ENCODE measurements at places on chromosomes 2 and 18.

DNA sequence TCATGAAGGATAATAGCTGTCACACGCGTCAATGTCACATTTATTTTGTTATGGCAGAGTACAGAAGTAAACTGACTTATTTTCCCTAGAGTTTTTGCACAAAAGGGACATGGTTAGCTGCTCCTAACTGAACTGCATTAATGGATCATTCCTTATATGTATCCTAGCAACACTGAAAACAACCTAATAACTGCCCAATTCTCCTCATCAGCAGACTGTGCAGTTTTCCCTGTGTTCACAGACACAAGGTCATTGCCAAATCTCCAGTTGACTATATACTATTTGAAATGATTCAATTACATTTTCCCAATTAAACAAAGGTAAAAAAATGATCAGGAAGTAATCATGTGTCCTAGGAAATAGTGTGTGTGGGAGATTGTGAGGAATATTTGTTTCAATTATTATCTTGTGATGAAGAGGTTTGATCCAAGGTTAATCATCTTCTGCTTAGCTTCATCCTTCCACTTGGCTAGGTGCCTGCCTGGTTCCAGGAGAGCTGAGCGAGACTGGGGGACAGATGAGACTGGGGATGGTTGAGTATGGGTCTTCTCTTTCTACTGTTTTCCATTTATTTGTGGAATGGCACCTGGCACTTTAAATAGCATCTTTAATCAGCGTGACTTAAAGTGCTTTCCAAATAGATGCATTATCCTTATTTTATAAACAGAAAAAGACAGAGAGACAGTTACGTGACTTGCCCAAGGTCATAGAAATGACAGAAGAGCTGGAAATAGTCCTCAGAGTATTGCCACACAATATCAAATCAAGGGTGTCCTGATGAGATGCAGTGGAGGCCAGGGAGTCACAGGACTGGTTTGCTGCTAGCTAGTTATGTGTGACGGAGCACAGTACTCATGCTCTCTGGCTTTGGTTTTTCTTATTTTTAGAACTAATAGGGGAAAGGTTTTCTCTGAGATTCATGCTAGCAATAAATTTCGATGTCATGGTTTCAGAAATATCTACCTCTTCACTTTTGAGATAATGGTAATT, 335.6 kb downstream of the PIK3C3 start:
- DNase-seq: no peak

DNA sequence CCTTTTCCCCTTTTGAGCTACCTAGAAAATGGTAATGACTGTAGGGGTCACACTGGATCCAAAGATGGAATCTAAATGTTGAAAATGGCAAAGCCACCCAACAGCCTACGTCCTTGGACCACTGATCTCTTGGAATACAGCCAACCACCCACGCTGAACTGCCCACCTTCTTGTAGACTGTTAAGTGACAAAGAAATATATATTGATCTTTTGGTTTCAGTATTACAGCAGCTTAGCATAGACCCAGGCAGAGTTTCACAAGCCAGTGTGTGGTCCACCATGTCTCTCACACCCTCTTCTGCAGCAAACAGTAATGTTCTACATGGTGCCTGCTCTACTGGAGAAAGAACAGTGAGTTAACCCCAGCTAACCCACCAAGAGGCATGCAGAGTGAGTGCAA, 20.2 kb downstream of the CACNB4 start:
- no peak for DNase-seq

DNA sequence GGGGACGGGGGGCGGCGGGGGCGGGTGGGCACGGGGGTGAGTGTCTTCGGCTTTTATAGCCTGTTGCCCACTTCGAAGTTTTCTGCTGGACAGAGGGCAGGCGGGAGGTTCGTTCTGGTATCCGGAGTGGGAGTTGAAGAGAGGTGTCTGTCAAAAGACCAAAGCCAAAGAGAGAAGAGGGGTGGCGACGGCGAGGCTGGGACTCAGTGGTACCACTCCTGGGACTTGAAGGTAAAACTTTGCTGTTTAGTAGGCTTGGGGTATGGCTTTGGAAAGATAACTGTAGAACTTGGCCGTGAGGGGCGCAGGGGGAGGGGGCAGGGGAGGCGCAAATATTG, 215.8 kb upstream of the DTNA start:
- no peak for DNase-seq

GRCh38 chr2:127080938-127081755, 25.8 kb downstream of the BIN1 start:
- DNase-seq: peak; percentile 28

DNA sequence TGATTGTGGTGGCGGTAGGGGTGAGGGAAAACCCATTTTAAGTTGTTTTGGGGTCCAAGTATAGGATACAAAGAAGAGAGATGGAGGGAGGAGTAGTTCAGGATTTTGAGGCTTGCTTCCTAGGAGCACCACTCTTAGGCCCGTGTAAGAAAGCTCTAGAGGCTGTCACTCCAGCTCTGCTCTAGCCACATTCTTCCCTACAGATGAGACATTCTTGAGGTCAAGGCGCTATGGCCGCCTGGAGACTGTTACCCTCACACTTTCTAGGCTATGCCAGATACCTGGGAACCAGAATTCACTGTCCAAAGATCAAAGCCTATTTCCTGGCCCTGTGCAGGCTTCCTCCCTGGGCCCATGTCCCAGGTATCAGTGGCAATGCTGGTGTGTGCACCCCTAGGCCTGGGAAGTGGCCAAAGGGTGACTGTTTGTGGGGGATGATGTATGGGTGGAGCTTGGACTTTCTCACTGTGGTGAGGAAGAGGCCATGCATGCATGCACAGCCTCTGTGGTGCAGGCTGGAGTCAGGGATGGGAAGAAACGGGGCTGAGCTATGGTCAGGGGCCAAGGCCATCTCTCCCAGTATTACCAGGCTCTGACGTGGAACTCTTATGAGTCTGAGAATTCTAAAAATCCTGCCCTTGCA, 7.0 kb upstream of the TTL start:
- no peak for DNase-seq

DNA sequence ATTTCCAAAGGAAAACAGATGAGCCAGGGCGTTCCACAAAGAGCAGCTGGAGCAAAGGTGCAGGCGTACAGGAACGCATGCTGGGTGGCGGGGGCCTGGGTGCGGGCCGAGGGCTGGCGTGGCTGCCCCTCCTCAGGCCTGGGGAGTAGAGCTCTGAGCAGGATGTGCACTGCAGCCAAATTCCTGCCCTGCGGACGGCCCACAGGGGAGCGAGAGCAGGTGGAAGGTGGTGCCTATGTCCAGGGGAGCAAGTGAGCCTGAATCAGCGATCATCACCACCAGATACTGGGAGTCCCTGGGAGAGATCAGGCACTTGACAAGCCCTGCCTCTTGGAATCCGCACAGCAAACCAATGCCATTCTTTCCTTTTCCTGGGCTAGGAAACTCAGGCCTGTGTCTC, 106.3 kb downstream of the GBX2 start:
- DNase-seq: no peak

DNA sequence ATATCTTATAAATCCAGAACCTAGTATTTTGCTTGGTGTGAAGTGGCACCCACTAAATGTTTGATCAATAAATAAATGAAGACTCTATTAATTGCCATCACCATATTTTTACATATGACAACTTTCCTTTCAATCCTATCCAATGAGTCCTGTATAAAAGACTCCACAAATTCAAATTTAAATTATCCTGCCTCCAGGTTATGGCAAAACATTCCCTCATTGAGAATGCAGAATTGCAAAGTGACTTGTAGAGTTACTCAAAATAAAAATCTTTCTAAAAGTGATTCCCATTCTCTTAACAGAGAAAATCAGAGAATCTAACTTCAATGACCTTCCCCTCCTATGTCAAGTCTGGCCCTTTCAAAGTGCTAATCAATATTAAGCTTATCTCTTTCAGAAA, 236.8 kb downstream of the GRB14 start:
- no peak for DNase-seq

DNA sequence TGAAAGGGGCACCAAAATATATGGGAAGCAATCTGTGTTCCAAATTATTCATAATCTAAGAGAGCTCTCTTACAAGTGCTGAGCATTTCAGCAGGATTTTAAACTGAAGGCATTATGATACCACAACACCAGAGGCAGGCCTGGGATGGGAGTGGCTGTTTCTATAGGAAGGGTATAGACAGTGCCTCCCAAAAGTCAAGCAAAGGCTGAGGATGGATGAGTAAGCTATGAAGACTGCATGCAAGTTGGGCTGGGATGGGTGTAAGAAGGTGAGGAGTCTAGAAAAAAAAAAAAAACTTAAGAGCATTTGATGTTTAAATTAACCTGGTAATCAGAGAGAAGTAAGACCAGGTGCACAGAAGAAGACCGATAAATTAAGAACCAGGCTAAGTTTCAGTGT, 132.5 kb downstream of the OSR1 start:
- no peak for DNase-seq

GRCh38 chr2:226693521-226693920, 106.1 kb downstream of the IRS1 start:
- DNase-seq: no peak

GRCh38 chr2:64291181-64291580, 147.0 kb upstream of the PELI1 start:
- no peak for DNase-seq

GRCh38 chr18:29123706-29124530, 947.0 kb upstream of the CDH2 start:
- no peak for DNase-seq

GRCh38 chr2:173752152-173752551, 213.0 kb downstream of the SP3 start:
- DNase-seq: no peak

DNA sequence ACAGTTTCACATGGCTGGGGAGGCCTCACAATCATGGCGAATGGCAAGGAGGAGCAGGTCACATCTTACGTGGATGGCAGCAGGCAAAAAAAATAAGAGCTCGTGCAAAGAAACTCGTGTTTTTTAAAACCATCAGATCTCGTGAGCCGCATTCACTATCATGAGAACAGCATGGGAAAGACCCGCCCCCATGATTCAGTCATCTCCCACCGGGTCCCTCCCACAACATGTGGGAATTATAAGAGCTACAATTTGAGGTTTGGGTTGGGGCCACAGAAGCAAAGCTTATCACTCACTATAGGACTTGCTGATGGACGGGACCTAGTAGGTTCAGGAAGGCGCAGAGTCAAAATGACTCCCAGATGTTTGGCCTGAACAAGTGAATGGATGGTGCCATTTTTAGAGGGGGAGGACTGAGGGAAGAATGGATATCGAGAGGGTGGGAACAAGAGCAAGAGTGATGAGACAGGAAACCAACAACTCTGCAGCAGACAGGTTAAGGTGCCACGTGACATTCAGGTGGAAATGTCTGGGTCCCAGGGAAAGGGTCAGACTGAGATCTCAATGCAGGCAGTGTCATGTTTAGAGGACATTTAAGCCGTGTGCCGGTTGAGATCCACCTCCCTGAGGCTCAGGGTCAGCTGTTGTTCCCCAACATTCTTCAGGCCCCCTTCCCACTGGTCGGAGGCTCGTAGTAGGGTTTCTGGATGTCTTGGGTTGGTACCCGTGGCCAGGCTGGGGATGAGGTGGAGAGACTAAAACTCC, 85.7 kb downstream of the MYCN start:
- no peak for DNase-seq

- DNase-seq: no peak
Observed at GRCh38 chr18:8040021-8040420, 472.9 kb downstream of the PTPRM start.

GRCh38 chr2:231521443-231521842, 8.8 kb downstream of the NMUR1 start:
- no peak for DNase-seq

DNA sequence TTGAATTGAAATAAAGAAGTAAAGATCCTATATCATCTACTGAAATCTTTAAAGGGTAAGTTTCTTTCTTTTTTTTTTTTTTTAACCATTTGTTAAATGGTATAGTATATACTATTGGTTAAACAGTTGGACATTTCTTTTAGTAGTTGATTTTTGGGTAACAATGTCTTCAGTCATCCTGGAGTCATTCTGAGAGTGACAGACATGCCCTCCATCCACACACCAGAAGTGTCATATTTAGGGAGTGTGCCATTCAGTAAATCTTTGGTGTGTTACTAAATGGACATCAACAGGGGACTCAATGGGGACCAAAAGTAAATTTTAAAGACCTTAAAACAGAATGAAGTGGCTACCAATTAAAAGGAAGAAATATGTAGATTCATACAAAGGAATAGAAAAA, 50.8 kb upstream of the SLC39A10 start:
- DNase-seq: no peak

DNA sequence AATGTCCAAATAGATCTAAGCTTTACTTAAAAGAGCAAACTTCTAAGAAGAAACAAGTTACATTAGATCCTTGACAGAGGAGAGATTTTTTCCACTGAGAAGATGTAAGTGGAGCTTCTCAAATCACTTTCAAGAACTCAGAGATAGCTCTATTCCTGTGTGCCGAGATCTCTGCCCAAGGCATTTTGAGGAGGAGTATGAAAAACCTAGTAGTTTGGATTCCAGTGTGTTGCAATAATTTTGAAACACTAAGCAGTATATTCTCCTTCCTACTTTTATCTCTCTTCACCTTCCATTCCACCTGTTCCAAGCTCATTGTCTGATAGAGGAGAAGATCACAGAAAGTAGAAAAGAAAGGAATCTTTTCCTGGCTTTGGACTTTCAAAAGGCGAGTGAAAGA, 192.0 kb upstream of the TANK start:
- no peak for DNase-seq

GRCh38 chr2:227124811-227125210, 39.2 kb downstream of the COL4A4 start:
- no peak for DNase-seq

DNA sequence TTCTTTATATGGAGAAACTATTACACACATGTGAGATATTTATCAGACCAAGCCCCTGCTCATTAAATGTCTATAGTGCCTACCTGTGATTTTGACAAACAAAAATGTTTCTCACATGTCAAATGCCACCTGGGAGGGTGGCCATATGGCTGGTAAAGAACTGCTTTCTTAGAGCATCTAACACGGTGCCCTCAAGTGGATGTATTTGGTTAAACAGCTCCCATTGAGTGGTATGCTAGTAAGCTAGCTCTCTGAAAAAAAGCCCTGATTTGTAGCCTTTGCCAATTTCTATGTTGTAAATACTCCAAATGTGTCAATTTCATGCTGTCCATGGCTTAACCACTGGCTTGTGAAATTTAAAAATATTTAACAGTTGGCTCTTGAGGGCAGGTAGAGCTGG, 94.6 kb downstream of the PMAIP1 start:
- no peak for DNase-seq

DNA sequence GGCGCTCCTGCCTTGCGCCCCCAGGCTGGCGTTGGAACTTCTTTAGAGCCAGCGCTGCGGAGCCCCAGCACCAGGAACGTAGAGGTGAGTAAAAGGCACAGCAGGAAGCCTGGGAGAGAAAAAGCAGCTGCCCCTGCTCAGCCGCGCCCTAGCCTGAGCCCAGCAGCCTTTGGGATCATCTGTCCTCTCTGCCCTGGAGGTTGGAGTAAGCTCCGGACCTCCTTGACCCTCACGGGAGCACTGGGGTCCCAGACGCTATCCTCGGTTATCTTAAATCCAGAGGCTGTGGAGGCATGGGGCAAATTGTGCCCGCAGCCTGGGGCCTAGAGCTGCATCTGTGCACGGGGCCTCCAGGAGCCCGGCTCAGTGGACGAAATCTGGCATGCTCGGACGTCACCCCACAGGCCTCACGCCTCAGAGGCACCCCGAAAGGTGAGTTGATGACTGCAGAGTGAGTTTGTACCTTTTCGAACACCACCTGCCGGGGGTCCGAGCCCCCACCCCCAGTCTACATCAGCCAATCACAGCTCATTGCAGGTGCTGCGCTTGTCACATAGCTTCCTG, 1.6 kb upstream of the SLC66A2 start:
- DNase-seq: no peak
